Sciatic nerve (tissue), 2 donors: ENCODE measurements at places on chromosomes 6 and 20. TPM values are rescaled to one million over a fixed set of nuclear protein-coding genes. Genes with fewer than 3 reads are reported as not detected.

The RNGTT gene
- total RNA-seq = 13.2 TPM

- DNase-seq = no peak
These were observed 154.0 kb downstream of the THBS2 start for GRCh38 chr6:169099411-169100202.

The CRIP3 gene
- total RNA-seq = 3.8 TPM

- no peak for DNase-seq
These were observed 7.6 kb upstream of the EXOC2 start for GRCh38 chr6:700490-700889.

The EYA4 gene
- total RNA-seq = 5.3 TPM

DNA sequence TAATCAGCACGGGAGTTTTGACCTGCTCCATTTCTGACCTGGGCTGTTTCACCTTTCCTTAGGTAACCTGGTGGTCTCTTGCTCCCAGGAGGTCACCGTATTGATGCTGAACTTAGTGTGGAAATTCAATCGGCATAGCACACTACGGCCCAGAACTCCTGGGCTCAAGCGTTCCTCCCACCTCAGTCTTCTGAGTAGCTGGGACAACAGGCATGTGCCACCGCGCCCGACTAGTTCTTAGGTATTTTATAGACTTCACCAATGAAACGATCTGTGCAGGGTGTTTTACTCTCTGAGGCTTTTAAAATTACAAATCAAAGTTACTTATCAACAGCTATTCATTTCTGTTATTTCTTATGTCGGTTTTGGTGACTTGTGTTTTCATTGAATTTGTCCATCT is 42.1 kb downstream of the ATG5 start:
- no peak for DNase-seq

- no peak for DNase-seq
These were observed 100.6 kb upstream of the ISM1 start for GRCh38 chr20:13120471-13120870.

DNA sequence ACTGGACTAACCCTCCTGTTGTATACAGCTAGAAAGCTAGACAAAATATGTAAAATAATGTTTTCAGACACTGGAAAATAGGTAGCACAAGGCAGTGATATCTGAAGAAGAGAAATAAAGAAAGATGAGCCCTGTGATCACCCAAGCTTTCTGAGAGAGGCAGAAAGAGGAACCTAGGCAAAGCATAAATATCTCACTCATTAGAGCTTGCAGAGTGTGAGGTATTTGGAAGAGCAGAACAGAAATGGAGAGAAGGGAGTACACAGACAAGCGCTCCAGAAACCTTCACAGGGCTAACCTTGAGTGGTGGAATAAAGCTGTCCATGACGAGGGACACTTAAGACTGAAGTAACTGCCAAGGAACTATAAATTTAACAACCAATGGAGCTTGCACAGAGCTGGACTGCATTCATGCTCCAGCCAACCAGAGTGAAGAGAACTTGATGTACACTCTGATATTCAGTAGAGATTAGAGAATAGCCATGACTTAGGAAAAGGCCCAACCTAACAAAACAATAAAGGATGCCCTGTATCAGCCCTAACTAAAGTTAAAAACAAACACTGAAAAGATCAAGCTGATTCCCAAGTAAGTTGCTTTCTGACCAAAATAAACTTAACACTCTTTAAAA is 280.9 kb upstream of the STXBP5 start:
- no peak for DNase-seq

The SNAP91 gene
- 2.7 TPM for total RNA-seq

- DNase-seq = no peak
These were observed 2.8 kb upstream of the VSX1 start for GRCh38 chr20:25084626-25085187.

- DNase-seq = no peak
These were observed 13.8 kb upstream of the PCK1 start for GRCh38 chr20:57546956-57547649.

DNA sequence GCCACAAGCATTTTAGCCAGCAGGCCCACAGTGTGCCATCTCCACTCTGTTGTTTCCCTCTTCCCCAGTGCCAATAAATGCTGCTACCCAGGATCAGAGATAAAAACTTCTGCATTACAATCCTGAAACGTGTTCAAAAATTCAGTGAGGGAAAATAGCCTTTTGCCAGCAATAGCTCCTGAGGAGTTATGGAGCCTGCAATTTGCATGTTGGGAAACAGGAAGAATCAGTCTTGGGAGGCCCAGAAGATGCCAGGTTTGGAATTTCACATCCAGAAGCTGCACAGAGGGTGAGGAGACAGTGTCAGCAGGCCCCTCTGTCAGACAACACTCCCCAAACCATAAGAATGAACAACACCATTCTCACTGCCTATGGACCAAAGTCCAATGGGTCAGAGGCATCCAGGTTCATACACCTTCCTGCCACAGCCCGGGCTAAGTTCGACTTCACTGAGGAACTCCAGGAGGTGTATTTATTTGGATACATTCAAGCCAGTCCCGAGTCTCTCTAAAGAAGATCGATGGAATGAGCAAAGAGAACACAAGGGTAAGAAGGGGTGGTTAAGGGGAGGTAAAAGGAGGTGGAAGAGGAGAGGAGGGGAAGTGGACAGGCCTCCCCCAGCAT is 20.8 kb downstream of the RRBP1 start:
- no peak for DNase-seq

- DNase-seq = no peak
These were observed 68.5 kb downstream of the MAP3K5 start for GRCh38 chr6:136723780-136724179.

- DNase-seq = no peak
These were observed 398.5 kb upstream of the GJE1 start for GRCh38 chr6:141734071-141734840.

DNA sequence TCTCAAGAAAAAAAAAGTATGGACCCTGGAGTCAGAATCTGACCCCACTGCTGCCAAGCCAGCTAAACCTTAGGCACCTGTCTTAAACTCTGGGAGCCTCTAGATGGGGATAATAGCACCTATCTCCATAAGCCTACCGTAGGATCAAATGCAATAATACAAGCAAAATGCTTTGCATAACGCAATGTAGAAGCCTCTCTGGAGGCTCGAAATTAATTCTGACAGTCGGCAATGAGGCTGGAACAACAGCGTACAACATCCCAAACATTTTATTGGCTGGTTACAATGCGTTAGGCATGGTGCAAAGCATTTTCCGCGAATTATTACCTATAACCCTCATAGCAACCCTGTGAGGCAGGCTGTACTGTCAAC is 521 bp downstream of the CDK5RAP1 start:
- no peak for DNase-seq

GRCh38 chr6:111623046-111623718 is 17.5 kb upstream of the TRAF3IP2 start:
- no peak for DNase-seq

DNA sequence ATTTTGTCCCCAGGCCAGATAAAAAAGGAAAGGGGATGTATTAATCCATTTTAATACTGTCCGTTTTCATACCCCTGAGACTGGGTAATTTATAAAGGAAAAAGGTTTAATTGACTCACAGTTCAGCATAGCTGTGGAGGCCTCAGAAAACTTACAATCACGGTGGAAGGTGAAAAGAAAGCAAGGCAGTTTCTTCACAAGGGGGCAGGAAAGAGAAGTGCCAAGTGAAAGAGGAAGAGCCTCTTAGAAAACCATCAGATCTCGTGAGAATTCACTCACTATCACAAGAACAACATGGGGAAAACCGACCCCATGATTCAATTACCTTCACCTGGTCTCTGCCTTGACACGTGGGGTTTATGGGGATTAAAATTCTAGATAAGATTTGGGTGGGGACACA is 152.5 kb downstream of the IBTK start:
- DNase-seq = no peak

GRCh38 chr6:80223743-80224212 is 117.3 kb downstream of the BCKDHB start:
- DNase-seq = no peak

DNA sequence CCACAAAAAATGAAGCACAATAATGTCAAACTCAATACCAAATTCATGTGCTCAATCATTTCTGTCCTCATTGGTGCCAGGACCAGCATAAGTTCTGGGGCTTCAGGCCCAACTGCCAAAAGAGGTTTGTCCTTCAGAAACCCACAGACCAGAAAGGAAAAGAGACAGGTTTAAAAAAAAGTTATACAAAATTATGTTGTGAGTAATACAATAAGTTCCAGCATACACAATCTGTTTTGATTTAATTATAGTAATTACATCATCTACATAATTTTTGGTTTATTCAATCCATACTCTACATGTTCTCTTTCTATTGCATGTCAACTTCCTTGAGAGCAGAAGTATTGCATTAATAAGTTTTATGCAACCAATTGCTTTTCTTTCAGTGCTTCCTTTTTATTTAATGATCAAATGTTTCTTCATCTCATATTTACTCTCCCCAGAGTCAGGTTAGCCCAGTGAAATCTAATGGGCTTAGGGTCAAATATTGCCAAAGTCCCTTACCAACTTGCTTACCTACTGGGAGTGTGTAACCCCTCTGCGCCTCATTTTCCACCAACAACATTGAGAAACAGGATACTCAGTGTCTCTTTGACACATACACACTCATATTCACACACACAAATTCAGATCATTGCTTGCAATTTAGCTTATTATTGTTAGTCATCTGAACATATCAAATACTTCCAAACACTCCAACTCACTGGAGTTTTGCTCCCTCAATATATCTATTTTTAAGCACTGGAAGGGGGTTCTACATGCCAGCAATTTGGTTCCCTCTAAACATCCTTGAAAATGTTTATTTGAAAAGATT is 424.4 kb upstream of the MARCKS start:
- DNase-seq = no peak

DNA sequence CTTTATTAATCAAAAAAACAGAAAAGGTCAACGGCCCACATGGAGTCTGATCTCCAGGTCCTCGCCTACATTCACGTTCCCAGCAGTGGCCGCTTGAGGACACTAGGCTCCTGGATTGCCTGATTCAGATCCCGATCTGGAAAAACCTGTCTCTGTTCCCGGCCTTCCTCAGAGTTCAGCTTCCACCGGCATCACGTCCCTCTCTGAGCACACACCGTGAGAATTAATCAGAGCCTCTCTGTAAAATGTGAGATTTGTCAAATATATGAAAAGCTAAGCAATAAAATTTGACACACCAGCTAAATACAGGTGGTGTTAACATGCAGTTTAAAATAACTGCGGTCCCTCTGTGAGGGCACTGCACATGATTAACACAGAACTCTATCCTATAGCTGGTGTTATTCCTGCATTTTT is 122.8 kb upstream of the COL21A1 start:
- peak; percentile 72 for DNase-seq

- DNase-seq = peak; percentile 85
These were observed 122.8 kb downstream of the ALDH8A1 start for GRCh38 chr6:134826889-134827737.

DNA sequence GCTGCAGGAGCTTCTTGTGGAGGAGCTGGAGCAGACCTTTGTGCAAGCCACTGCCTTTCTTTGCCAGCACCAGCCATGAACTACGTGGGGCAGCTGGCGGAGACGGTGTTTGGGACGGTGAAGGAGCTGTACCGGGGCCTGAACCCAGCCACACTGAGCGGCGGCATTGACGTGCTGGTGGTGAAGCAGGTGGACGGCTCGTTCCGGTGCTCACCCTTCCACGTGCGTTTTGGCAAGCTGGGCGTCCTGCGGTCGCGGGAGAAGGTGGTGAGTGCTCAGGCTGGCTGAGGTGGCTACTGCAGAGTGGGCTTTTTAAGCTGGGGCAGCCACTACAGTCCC is 5.1 kb downstream of the LPIN3 start:
- no peak for DNase-seq

DNA sequence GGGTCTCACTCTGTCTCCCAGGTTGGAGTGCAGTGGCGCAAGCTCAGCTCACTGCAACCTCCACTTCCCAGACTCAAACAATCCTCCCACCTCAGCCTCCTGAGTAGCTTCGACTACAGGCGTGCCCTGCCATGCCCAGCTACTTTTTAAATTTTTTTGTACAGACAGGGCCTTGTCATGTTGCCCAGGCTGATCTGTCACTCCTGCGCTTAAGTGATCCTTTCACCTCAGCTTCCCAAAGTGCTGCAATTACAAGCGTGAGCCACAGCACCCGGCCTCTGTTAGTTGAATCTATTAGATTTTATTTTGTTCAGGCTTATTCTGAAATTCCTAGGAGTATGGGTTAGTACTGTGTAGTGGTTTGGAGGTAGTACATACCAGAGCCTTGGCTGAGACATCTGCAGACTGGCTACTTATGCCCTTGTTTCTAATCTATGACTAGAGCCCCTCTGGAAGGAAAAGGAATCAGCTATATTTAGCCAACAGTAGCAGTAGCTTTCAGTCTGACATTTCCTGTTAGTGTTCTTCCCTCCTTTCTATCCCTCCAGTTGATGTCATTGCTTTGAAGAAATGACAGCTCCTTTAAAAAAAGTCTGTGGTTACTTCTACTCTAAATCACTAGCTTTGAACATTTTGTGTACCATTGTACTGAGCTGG is 74.4 kb downstream of the ITCH start:
- DNase-seq = no peak

The LAMP5 gene
- total RNA-seq = 1.6 TPM

DNA sequence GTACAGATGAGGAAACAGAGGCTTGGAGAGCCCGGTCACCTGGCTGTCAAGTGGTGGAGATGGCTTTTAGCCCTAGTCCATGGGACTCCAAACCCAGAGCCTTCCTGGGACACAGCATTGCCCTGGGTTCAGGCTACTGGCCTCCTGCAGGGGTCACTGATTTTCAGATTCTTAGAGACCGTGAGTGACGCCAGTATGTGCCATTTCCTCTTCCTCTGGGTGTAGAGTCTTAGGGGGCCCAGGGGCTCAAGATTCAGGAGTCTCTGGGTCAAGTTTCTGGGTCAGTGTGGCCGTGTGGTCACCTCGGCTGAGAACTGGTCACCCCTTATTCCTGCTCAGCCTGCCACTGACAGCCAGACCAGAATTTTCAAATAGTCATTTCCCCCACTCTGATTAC is 574 bp downstream of the ARHGAP40 start:
- DNase-seq = no peak

DNA sequence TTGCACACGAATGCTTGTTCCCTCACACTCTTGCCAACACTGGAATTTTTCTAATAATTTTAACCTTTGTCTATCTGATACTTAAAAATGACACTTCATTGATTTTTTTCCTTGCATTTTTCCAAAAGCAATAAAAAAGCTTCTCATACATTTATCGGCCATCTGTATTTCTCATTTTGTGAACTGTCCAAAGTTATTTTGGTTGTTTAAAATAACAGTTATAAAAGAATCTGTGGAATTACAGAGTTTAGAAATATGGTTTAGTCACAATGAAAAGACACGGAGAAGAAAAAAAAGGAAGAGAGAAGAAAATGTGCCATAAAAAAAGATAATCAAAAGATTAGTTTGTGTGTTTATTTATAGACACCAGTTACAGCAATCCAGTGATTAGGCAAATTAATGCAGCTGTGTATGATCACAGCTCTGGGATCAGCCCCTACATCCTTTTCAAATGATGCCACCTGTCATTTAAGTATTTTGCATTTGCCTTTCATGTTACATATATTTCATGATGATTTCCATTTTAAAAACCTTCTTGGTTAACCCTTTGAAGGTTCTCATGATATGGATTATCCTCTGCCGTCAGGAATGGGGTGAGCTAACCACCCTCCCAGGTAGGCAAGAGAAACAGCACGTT is 171.7 kb downstream of the BACH2 start:
- DNase-seq = no peak

The FAM83B gene
- total RNA-seq = not detected

The BMP2 gene
- 6.1 TPM for total RNA-seq

- no peak for DNase-seq
These were observed 151.7 kb downstream of the FRK start for GRCh38 chr6:115908906-115909559.

The SLC32A1 gene
- not detected for total RNA-seq
